ENCODE measurements at places on chromosomes 4 and X. TPM values are rescaled to one million over a fixed set of nuclear protein-coding genes. Genes with fewer than 3 reads are reported as not detected.
A peak's percentile ranks its signal among the peaks of the same experiment; 100 is the strongest.

DNA sequence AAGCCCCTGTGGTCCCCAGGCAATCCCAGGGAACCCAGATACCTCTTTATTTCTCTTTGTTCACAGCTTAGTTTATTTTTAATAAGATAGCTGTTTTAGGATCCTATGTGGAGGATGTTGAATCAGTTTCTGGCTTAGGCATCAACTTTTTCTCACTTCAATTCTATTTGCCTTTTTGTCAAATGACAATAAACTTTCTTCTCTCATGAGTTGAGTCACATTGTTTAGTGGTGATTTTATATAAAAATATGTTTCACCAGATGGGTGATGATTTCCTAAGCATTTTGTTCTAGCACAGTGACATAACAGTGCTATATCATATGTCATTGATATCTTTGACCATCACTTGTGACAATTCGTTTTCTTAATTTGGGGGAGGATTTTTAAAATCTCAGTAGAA is 198.1 kb upstream of the PUDP start:
- H3K4me3 ChIP-seq, result no peak overlapping the region
- H3K36me3 ChIP-seq, result no peaks in the 10 kb centered on the region
- no peaks in the 10 kb centered on the region for H3K4me1 ChIP-seq
- no peak overlapping the region for H3K27ac ChIP-seq
- no peak for DNase-seq

GRCh38 chr4:66688674-66689073 is 856.6 kb downstream of the CENPC start:
- H3K36me3 ChIP-seq, result no peaks in the 10 kb centered on the region
- H3K27ac ChIP-seq, result no peak overlapping the region
- H3K27me3 ChIP-seq, result no peaks in the 10 kb centered on the region
- no peak for DNase-seq
- no peaks in the 10 kb centered on the region for H3K4me1 ChIP-seq
- H3K4me3 ChIP-seq, result no peak overlapping the region

The XAGE5 gene
- not detected for total RNA-seq

DNA sequence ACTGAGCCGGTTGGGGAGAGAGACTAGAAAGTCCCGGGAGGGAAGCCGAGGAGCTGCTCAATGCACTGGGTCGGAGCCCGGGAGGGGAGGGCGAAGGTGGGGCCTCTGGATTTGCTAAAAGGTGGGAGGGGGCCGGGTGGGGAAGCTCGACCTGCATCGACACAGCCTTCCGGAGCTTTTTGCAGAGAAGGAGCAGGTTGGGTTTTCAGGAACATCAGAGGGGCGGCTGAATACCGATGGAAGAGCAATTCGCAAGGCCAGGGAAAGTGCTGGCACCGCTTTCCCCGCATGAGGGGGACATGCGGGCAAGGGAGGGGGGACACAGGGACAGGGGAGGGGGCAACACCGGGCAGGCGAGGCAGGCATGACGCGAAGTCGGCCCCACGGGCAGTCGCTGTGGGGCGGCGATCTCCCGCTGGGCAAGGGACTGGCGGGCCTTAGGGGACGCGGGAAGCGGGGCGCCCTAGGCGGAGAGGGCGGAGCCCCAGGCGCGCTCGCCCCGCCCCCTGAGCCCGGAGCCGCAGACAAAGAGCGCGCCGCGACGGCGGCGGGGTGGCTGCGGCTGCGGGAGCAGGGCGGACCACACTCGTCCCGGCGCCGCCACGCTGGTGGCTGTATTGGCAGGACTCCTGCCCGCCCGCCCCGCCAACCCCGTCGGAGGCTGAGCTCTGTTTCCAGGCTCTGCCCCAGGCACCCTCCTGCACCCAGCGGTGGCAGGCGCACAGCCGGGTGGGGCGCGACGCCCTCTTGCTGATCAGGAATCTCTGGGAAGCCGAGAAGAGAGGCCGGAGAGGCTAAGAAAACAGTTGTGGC is 11.6 kb downstream of the PDZD4 start:
- H3K4me3 ChIP-seq, result peak overlapping the region; percentile 46
- no peaks in the 10 kb centered on the region for H3K36me3 ChIP-seq
- H3K4me1 ChIP-seq, result no peaks in the 10 kb centered on the region
- DNase-seq, result peak; percentile 65

- no peak for DNase-seq
- H3K36me3 ChIP-seq, result no peaks in the 10 kb centered on the region
- H3K4me3 ChIP-seq, result no peak overlapping the region
- no peak overlapping the region for H3K27ac ChIP-seq
Observed at GRCh38 chr4:23754688-23755087, 135.2 kb downstream of the PPARGC1A start.

The PRKG2 gene
- 3.2 TPM for total RNA-seq

- H3K27me3 ChIP-seq, result no peaks in the 10 kb centered on the region
- no peak for DNase-seq
- no peaks in the 10 kb centered on the region for H3K36me3 ChIP-seq
- H3K4me3 ChIP-seq, result peak overlapping the region; percentile 72
- H3K27ac ChIP-seq, result peak overlapping the region; percentile 97
Observed at GRCh38 chr4:147617841-147618691, 869 bp downstream of the TMEM184C start.

- no peak overlapping the region for H3K27ac ChIP-seq
- H3K36me3 ChIP-seq, result no peaks in the 10 kb centered on the region
- H3K4me1 ChIP-seq, result no peaks in the 10 kb centered on the region
- no peak for DNase-seq
Observed at GRCh38 chrX:149984411-149984810, 46.1 kb upstream of the EOLA2 start.

GRCh38 chr4:161869511-161869910 is 294.3 kb downstream of the FSTL5 start:
- H3K27me3 ChIP-seq, result no peaks in the 10 kb centered on the region
- no peak overlapping the region for H3K4me3 ChIP-seq
- no peak for DNase-seq
- no peaks in the 10 kb centered on the region for H3K36me3 ChIP-seq
- no peak overlapping the region for H3K27ac ChIP-seq
